ENCODE measurements at places on chromosomes 7 and 10.

DNA sequence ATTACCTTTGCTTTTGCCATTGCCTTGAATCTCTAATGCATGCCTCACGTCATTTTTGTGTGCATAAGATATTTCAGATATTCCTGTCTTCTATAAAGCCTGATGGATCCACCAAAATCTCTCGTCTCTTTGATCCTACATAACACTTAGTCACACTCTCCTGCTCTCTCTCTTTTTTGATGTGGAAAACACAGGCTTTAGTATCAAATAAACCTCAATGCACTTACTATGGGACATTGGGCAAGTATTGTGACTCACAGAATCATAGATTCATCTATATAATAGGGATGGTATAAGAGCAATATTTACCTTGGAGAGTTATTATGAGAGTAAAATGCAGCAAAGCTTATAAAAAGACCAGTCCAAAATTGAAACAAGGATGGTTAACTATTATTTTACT, 39.1 kb downstream of the DKK1 start:
- DNase-seq, result no peak

DNA sequence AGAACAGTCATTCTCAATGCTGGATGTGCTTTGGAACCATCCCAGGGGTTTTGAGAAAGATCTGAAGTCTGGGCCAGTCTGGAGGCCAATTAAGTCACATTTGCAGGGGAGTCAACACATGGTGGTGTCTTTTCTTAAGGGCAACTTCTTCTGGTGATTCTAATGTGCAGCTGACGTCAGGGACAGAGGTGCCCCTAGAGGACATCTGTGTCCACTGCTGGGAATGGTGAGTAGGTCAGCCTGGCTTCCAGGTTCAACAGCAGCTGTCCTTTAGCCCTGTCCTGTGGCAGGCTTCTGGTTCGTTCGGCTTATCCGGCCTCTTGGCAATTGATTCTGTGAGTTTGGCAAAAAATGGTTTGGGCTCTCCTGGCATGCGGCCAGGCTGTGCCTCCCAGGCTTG, 269.7 kb upstream of the HABP2 start:
- no peak for DNase-seq

- DNase-seq, result no peak
These were observed 188.7 kb downstream of the EMX2 start for GRCh38 chr10:117731121-117731791.

- no peak for DNase-seq
These were observed 247.0 kb upstream of the HABP2 start for GRCh38 chr10:113305871-113306270.

GRCh38 chr10:5305374-5305773, 59.4 kb upstream of the UCN3 start:
- DNase-seq, result no peak

DNA sequence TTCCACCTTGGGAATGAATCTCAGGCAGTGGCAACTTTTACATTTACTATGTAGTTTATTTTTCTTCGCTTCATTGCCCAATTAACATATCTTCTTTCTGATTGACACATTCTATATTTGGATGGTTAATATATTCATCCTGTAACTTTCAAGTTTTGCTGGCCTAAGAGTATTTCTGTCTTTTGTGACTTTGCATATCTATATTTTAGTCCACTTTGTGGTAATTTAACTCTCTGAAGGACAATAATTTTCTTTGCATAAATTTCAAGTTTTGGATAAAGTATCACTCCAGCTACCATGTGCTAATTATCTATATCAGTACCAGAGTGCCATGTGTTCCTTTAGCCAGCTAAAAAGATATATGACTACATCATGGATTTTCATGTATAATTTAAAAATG, 151.5 kb upstream of the KAT6B start:
- DNase-seq, result no peak

DNA sequence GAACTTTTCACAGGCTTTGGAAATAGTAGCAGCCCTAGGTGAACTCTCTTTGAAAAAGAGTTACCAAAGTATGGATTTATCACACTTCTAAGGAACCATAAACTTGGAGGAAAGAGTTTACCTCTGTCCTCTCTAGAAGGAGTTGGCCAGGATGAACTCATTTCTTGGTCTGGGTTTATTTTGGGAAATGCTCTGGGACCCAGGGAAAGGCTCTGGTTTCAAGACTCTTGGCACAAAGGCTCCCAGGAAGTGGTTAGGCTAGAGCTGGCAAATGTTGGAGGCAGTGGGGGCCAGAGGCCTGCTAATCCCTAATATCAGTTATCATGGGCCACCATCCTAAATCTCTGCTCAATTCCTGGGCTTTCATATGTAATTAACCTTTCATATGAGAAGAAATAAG, 36.3 kb upstream of the CDK6 start:
- DNase-seq, result no peak

DNA sequence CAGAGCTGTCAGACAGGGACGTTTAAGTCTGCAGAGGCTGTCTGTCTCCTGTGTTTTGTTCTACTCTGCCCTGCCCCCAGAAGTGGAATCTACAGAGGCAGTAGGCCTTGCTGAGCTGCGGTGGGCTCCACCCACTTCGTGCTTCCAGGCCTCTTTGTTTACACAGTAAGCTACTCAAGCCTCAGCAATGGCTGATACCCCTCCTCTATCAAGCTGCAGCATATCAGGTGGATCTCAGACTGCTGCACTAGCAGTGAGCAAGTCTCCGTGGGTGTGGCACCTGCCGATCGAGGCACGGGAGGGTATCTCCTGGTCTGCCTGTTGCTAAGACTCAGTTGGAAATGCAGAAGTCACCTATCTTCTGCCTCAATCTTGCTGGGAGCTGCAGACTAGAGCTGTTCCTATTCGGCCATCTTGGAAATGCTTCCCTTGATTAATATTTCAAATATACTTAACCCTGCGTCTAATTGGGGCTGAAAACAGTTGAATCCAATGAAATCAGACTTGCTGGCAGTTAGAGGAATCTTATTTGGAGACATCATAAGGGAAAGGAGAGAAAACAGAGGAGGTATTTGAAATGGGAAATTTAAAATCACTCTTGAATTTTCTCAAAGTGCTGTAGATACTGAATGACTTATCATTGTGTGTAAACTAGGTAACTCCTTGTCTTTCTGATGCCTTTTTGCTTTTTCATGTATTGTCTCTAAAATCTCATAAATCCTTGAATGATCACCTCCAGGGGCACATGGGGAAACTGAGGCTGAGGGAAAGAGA, 13.8 kb upstream of the CYP3A5 start:
- no peak for DNase-seq

- DNase-seq, result no peak
These were observed 6.7 kb upstream of the CYREN start for GRCh38 chr7:135177028-135177696.

- DNase-seq, result no peak
These were observed 44.6 kb upstream of the TES start for GRCh38 chr7:116165717-116166116.

DNA sequence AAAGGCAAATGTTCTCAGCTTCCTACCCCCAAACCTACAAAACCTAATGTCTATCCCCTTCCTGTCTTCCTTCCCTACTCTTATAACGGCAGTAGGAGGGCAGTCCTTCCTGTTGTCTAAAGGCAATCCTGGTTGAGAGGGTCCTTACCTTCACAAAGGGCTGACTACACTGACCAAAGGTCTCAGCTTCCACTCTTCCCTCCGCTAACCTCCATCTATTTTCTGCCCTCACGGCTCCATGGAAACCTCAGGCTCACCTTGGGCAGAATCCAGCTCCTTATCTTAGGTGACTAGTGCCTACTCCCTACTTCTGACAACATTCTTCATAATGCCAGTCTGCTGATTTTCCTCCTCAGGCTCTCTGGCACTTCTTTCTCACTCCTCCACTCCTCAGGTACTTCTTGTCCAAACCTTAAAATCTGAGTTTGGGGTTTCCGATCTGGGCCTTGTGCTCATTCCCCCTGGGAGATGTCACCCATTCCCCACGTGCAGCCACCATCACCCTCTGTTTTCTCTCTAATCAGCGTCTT, 542 bp downstream of the FBXL13 start:
- no peak for DNase-seq

DNA sequence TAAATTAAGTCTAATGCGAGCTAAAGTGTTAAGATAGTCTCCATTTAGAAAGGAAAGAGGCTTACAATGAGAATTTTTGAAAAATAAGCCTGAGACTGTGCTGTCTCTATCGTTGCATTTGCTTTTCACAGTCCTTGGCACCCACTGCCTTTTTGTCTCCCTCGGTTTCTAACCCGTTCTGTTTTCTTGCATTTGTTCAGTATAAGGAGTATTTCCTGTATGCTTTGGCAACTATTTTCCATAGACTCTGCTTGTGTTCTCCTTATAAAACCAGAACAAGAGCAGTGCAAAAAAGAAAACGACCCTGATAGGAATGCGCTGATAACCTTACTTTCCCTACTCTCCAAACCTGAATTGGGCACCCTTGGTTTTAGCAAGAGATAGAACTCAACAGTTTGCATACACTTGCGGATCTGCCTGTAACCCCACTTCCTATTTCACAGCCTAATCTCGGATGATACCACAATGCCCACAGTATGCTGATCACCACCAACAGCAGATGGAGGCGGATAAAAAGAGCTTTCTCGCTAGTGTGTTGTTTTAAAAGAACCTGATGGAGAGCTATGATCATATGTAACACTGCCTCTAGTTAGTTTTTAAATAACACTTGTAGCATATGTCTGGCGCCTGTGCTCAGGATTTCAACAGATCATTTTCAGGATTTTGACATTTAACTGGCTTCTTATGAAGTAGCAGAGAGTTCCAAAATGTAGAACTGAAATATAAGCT, 1.6 kb upstream of the ARHGAP12 start:
- DNase-seq, result peak; percentile 54

GRCh38 chr10:128487517-128487916, 361.3 kb upstream of the MKI67 start:
- no peak for DNase-seq

DNA sequence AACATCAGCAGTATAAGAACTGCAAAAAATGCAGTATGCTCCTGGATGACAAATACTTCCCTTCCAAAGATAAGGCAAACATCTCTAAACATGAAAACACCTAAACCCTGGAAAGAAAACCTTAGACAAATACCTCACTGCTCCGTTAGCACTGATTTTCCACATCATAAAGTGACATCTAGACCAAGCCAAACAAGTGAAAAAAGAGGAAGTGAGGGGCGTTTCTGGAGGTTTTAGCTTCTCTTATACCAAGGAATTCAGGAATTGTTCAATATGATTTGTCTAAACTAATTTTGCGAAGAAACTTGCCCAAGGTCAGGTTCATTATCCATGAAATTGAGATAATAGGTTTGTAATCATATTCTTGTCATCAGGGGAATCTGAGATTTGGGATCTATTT, 279.7 kb downstream of the ADRA2A start:
- no peak for DNase-seq

- no peak for DNase-seq
These were observed 123.3 kb upstream of the FZD1 start for GRCh38 chr7:91140982-91141381.

DNA sequence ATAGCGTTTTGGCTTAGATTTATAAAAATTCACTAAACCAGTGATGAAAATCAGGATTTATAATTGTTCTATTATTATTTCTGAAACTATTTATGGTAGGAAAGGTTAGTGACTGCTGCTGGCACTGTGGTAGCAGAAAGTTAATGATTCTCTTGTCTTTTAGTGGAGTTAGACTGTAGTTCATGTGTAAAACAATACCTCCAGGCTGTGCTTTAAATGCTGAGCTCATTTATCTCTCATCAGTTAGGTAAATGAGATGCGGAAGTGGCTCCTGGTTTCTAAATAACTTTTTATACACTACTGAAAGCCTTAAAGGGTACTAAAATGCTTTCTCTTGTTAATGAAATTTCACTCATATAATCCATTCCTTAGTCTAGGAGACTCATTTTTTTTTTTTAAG, 326.8 kb upstream of the POT1 start:
- DNase-seq, result no peak

GRCh38 chr10:132595854-132596253, 58.3 kb downstream of the INPP5A start:
- DNase-seq, result no peak

DNA sequence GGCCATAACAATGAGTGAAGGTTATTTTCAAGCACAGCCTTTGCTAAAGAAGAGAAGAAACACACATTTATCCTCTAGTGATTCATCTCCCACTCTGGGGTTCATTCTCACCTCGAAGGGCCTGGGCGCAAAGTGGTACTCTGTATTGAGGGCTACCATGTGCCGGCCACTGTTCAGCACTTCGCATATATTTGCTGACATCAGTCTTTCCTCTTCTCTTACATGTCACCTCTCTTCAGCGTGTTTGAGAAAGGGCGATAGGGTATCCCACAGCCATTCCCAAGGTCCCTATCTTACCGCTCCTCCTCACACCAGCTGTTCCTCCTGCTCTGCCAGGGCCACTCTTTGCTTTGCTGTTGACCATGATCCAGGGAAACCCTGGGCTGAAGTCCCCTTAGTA, 48.8 kb upstream of the ECHDC3 start:
- DNase-seq, result no peak

DNA sequence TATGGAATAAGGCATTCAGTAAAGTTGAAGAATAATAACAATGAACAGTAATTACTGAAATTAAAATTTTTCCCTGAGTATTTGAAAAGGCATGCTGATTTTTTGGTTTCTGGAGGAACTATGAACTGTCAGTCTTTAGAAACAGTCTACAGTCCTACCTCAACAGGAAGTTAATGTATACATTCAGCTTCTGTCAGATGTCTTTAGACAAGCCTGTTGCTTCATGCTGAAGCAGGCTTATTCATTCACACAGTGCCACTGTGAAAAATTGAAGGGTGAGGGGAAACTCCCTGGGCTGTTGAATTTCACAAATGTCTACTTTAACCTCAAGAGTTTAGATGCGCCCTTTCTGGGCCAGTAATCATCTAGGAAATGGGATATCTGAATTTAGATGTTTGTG, 3.5 kb downstream of the NRF1 start:
- DNase-seq, result no peak

- DNase-seq, result no peak
These were observed 142.9 kb upstream of the ZMIZ1 start for GRCh38 chr10:78925800-78926319.

DNA sequence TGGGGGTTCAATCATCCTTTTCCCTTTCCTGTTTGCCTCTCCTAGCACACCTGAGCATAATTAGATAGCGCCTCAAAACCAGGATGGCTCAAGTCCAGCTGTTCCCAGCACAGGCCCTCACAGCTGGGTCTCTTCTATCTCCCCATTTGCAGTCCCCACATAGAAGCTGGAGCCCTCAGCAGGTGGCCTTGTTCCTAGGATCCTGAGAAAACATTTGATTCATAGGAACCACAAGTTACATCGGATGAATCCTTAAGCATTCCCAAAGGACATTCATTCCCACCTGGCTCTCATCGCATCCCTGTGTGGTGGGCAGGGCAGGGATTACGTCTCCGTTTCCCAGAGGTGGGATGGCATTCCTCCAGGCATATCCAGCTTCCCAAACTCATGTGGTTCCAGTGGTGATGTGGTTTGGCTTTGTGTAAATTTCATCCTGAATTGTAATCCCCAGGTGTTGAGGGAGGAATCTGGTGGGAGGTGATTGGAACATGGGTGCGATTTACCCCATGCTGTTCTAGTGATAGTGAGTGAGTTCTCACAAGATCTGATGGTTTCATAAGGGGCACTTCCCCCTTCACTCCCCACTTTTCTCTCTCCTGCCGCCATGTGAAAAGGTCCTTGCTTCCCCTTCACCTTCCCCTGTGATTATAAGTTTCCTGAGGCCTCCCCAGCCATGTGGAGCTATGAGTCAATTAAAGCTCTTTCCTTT, 49.8 kb upstream of the LEP start:
- DNase-seq, result no peak

- DNase-seq, result no peak
These were observed 43.4 kb downstream of the ZNRF2 start for GRCh38 chr7:30327813-30328212.

Data from NCI-H524 (cell line).